ENCODE measurements at places on chromosomes 12 and 14. TPM values are rescaled to one million over a fixed set of nuclear protein-coding genes. Genes with fewer than 3 reads are reported as not detected.

Gene RFLNA
- 0.86 TPM for polyA plus RNA-seq

DNA sequence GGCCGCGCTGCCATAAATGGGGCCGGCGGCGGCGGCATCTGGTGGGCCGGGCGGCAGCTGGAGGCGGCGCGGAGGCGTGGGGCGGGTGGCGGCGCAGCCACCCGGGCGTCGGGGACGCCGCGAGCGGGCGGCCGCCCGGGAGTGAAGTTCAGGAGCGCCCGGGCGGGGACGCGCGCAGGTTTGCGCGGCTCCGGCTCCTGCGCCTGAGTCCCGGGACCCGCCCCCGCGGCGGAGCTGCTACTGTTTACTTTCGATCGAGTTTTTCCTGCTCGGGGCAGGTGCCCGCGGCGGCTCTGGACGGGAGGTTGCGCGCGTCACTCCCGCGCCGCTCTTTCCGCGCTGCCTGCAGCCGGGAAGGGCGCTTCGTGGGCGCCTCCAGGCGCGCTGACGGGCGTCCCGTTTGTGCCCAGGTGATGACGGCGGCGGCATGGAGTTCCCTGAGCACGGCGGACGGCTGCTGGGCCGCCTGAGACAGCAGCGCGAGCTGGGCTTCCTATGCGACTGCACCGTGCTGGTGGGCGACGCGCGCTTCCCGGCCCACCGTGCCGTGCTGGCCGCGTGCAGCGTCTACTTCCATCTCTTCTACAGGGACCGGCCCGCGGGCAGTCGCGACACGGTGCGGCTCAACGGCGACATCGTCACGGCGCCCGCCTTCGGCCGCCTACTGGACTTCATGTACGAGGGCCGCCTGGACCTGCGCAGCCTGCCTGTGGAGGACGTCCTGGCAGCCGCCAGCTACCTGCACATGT, at the start of gene ZBTB42:
ZBTB42 (plus strand) TSS at position 331 of the 749 bp plus-strand sequence; CDS start at position 428, 97 bp downstream.
- peak; percentile 70 for DNase-seq

GRCh38 chr12:6249580-6249979, 49.4 kb downstream of the CD9 start:
- no peak for DNase-seq

Gene LPAR5
- polyA plus RNA-seq: not detected

DNA sequence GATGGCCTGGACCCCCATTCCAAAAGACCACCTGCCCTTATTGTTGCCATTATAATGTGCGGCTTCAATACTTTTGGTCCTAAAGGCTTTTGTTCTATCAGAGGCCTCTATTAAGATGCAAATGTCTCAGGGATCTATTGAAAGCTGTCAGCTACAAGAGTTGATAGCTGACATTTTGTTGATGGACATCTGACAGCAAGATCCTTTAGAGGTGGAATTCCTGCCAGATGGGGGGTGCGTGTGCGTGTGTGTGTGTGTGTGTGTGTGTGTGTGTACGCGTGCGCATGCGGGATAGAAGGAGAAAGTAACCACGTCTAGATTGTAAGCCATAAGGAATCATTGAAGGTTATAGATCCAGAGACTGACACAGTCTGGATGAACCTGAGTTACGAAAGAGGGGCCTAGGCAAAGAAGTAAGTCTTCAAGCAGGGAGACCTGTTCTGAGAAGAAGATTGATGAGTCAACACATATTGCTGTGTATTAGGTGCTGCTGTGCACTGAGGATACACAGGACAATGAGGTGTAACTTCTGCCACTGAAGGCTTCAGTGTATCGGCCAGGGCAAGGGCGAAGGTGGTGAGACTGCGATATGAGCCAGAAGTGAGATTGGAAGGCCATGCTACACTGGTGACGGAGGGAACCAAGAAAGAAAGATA, 89.2 kb downstream of the PRMT8 start:
- no peak for DNase-seq

DNA sequence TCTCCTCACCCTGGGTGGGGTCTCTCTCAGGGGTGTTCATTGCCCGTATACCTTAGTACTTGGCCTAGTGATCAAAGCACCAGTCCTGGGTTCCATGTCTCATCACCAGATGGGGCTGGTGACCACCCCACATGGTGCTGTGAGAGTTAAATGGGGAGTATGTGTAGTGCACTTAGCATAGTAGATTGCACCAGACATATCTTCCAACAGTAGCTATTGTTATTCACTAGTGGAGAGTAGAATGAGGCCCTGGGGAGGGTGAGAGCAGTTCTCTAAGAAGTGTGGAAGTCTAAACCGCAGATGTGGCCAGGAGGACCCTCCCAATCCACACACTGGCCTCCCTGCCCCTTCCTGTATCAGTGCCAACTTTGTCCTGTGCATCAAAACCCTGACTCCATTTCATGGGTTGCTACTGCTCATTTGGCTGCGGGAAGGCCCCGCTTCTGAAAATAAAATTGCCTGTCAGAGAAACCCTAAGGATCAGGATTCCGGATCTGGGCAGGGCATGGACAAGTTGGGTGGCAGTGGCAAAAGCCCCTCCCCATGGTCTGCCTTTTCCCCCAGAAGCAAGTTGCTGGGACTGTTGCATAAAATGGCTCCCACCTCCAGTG, 4.4 kb downstream of the CD9 start:
- DNase-seq: no peak

DNA sequence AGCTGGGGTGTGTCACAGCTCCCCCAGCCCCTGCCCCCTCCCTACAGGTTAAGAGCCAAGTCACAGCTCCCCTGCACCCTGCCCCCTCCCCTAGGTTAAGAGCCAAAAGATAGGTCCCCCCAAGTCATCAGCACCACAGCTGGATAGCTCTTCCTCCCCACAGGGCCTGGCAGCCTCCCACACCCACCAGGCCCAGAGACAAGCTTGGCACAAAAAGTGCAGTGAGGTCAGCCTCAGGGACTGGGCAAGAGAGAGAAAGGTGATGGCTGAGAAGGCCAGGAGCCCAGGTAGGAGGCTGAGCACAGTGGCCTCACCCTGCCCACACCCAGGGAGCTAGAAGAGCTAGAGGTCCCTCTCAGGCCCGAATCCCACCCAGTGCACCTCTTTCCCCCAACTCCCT, 8.7 kb downstream of the ITGA7 start:
- DNase-seq: no peak

- DNase-seq: peak; percentile 76
These were observed 29.0 kb downstream of the ACTN1 start for GRCh38 chr14:68950111-68950510.

Gene CCDC196
- polyA plus RNA-seq: not detected

GRCh38 chr12:102033991-102034745, 27.6 kb downstream of the WASHC3 start:
- DNase-seq: peak; percentile 68

GRCh38 chr14:31207287-31207754, 272 bp downstream of the HECTD1 start:
- no peak for DNase-seq

Gene SVOP
- not detected for polyA plus RNA-seq

GRCh38 chr12:81128930-81129554, 51.2 kb downstream of the ACSS3 start:
- DNase-seq: peak; percentile 60

DNA sequence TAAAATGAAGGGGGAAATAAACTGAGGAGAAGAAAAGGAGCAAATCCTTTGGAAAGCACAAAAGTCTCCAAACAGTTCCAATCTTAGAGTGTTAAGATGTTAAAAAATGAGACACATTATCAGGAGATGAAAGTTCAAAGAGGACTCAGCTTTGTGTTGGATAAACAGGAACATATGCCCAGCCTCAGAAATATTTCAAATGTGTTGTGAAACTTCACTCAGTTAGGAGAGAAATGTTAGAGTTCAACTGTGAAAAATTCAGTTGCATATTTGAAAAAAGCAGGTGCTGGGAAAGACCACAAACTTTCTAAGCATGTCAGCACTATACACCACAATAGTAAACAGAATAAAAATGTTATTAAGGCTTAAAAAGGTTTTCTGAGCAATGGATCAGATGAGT, 136.8 kb upstream of the PRKD1 start:
- DNase-seq: peak; percentile 14

DNA sequence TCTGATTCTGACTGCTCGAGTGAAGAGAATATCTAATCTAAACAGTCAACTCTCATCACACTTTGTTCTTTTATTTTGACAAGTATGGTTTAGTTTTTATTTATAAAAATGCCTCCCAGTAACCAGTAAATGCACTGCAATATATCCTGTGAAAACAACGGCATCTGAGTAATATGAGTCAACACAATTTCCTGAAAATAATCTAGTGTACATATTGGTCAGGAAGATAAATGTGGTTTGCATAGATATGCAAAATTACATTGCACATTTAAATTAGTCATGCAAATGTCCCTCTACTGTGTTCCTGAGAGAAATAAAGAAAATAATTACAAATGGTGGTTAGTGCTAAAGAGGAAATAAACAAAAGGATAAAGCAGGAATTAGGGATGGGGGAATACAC, 1190.7 kb upstream of the SEL1L start:
- no peak for DNase-seq

Gene GDF3
- not detected for polyA plus RNA-seq

DNA sequence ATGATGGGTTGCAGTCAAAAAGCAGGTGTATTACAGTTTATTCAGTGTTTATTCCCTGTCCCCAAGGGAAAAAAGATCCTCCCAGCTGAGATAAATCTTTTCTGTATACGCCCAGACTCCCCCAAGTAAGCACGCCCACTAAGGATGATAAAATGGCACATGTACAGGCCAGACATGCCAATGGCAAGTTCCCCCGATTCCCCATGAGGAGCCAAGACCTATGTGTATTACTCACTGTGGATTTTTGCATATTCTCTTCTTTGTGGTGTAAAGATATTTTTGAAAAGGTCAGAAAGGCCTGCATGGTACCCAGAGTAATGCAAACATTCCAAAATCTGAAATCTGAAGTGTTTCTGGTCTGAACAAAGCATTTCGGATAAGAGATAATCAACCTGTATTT, 22.2 kb downstream of the NR2C1 start:
- peak; percentile 2 for DNase-seq

Gene XRCC3
- 4.9 TPM for polyA plus RNA-seq

DNA sequence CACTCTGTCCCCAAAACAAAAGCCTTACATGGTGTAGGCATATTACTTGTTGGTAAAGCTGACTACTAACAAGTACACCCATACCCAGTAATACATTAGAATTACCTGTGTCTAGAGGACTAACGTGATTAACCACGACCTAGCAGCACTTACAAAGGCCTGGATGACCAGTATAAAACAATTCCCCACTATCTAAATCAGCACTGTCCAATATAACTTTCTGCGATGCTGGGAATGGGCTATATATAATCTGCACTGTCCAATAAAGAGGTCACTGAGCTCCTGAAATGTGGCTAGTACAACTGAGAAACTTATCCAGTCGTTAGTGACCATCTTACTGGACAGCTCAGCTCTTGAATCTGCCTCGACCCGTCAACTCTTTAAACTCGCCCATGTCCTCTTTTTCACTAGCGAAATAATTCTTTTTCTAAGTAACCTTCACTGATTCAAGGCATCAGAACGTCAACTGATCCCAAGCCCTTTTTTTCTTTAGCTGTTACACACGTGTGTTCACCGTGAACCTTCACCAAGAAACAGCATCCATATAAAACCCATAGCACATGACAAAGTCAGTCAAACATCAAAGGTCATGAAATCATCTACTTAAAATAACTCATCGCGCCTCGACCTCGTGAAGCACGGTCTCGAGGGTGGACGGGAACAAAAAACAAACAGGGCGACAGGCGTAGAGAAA, 905 bp upstream of the CIPC start:
- no peak for DNase-seq

GRCh38 chr12:71694099-71694820, 8.4 kb downstream of the TMEM19 start:
- DNase-seq: peak; percentile 6

- no peak for DNase-seq
These were observed 1.4 kb upstream of the ACSM4 start for GRCh38 chr12:7302266-7302986.

DNA sequence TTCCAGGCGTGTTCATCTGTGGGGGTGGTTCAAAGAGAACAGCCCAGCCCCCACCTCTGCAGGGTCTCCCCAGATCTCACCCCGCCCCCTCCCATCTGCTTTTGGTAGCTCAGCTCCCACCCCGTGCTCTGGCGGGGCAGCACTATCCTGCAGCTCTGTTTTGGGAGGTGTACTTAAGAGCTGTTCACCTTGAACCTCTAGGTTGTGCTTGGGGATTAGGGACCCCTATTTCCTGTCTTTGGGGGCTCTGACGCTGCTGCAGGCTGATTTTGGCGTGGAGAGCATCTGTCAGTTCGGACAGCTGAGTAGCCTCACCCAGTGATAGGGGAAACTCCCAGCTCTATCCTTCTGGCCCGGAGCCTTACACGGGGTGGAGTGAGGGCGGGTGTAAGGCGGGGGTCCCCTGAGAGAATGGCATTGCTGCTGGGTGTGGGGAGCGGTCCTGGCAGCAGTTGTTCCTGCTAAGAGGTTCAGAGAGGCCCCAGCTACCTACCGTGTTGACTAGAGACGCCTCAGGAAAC, 765 bp downstream of the TMEM120B start:
- peak; percentile 47 for DNase-seq

Gene ASIC1
- polyA plus RNA-seq: 1.4 TPM

- no peak for DNase-seq
These were observed 28.5 kb downstream of the CFL2 start for GRCh38 chr14:34685819-34686428.

- DNase-seq: no peak
These were observed 161.0 kb upstream of the RMST start for GRCh38 chr12:97301576-97301975.

Gene SLC2A14
- not detected for polyA plus RNA-seq

Gene LLPH
- polyA plus RNA-seq: 50.0 TPM

Gene KRT6C
- not detected for polyA plus RNA-seq

Gene DNAI7
- 0.25 TPM for polyA plus RNA-seq

Gene C14orf180
- not detected for polyA plus RNA-seq

Gene SMCO2
- polyA plus RNA-seq: 0.18 TPM

- no peak for DNase-seq
These were observed 9.4 kb upstream of the WNT5B start for GRCh38 chr12:1619587-1619986.

DNA sequence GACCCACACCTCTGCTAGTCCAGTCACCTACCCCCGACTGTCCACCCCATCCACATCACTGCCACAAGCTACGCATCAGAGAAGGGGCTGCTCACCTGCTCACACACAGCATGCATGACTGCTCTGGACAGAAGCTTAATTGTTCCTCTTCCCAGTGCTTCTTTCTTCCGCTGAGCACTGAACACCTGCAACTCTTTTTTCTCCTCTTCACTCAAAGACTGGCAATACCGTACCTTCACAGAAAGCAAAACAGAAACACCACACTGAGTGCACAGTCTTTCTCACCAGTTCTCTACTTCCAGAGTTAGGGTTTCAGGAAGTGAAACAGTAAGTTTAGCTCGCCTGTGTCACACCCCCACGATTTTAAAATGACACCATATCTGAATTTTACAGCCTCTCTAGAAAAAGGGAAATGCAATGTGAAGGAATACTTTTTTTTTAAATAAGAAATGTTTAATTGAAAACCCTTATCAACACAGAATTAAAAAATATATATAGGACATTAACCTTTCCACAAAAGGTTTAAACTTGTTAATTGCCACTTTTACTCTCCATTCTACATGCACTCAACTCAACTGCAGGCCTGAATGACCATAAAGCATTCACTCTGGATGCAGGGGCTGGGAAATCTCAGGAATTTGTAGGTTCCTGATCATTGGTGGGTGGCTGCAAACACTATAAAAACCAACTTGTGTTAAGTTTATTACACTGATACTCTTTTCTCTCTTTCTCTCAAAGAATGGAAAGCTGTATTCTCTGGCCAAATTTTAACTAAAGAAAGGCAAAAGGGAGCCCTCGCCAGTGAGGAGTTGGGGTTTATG, 120.0 kb downstream of the PRICKLE1 start:
- no peak for DNase-seq

Gene MIPOL1
- polyA plus RNA-seq: 5.7 TPM

Gene HOXC6
- polyA plus RNA-seq: 19.9 TPM

Gene AQP6
- polyA plus RNA-seq: not detected
